Lung (tissue), 17 donors: ENCODE measurements at places on chromosomes 6 and 20. TPM values are rescaled to one million over a fixed set of nuclear protein-coding genes. Genes with fewer than 3 reads are reported as not detected.

Gene HDGFL1
- total RNA-seq: not detected

GRCh38 chr6:365835-366234 lies 25.7 kb upstream of the IRF4 start:
- no peak for DNase-seq

DNA sequence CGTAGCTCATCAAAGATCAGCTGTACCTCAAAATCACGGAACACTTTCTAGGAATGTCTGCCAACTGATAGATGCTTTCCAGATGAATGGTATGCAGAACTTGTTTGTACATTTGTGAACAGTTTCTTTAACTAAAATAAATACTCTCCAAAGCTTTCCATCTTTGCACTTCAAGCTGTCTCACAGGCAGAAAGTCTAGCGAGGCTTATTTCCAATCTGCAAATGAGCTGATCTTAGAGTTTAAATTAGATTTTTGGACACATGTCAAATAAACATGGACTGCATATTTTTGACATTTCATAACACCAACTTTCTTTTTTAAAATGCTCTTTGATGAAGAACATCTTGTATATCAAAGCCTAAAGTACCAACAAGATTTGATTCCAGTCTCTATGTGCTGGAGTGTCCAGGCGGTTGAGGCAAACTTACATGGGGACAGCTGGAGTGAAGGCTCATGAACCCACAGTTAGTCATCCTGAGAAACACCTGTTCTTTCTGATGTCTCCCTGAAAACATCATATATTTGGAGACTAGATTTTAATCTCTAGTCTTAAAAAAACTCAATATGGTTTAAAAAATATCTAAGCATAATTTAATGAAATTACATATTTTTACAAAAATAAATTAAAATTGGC lies 268.6 kb upstream of the AGPAT4 start:
- no peak for DNase-seq

GRCh38 chr20:62771396-62772102 lies 24.7 kb upstream of the MRGBP start:
- no peak for DNase-seq

Gene ATP9A
- 43.6 TPM for total RNA-seq

DNA sequence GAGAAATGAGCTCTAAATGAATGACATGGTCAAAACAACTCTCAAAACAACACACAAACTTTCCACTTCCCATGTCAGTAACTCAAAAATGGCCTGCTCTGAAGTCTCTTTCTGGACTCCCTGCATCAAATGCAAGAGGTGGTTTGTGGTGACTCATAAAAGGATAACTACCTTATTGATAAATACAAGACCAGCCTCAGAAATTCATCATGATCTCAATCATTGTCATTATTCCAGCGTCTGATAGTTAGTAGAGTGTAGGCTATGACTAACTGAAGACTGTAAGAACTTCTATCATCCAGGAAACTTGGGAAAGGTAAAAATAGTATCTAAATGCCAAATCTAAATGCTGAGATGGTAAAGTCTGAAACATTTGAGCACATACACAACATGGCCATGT lies 369.4 kb downstream of the BMP2 start:
- no peak for DNase-seq

DNA sequence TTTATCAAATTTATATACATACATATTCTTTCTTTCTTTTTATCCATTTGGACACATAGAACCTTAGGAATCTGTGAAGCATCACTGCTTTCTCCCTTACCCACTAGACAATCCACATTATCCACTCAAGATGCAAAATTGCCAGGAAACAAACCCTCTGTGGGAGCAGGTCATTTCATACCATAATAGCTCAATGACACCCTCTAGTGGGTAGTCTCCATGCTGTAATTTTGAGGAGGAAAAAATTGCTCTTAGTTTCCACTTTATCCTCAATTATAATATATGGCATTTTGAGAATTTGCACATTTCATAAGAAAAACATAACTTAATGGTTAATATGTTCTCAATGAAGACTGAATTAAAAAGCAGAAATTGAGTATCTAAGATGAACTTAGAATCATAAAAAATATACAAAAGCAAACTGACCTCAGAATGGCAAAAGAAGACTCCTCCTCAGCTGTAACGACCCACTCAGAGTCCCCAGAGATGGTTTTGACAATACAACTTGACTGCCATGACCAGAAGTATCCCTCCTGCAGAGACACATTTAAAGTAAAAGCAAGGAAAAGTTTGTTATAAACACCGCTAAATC lies 164.1 kb downstream of the FRK start:
- DNase-seq: peak; percentile 74

- no peak for DNase-seq
Measured at GRCh38 chr6:136859430-136859829, 37.0 kb downstream of the PEX7 start.

Gene CEP85L
- 12.5 TPM for total RNA-seq

Gene ZSCAN23
- total RNA-seq: 17.2 TPM

Gene PLCB1
- 9.0 TPM for total RNA-seq

DNA sequence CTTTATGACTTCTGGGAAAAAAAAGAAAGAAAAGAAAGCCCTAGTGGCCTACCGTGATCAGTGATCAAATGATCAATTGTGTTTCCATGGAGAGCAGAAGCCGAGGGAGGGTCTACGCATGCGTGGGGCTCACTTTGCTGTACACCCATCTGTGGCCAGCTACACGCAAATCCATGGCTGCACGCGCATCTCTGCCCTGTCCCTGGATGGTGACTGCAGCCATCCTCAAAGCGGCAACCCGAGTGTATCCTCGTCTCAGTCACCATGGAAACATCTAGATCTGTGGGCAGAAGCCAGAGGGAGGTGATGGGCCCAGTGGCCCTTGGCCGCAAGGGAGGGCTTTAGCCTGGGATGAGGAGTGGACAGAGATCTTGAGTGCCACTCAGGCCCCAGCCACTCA lies 785 bp upstream of the ULBP3 start:
- peak; percentile 28 for DNase-seq
